ENCODE measurements at places on chromosomes 11 and 22. TPM values are rescaled to one million over a fixed set of nuclear protein-coding genes. Genes with fewer than 3 reads are reported as not detected.

- DNase-seq: no peak
Observed at GRCh38 chr22:27878541-27878940, 40.5 kb downstream of the PITPNB start.

- DNase-seq: no peak
Observed at GRCh38 chr11:113577356-113578032, 102.3 kb upstream of the DRD2 start.

DNA sequence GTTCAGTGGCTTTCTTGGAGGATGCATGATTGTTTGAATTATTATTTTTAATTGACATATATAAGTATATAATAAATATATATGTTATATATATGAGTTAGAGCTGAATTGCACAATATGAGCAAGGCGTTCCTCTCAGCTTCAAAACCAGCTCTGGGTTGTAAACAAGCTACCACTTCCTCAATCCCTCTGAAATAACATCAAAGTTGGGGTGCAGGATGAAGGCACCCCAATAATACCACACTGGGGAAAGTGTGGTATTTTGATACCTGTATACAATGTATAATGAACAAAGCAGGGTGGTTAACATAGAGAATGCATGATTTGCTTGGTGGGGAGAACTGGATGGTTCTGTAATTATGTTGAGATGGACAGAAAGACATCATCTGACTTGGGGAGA lies 1.7 kb upstream of the SORL1 start:
- DNase-seq: no peak

- no peak for DNase-seq
Observed at GRCh38 chr11:110730773-110731172, 18.5 kb upstream of the ARHGAP20 start.

The CCND1 gene
- 32.2 TPM for total RNA-seq

The HTR3A gene
- 0.83 TPM for total RNA-seq
